ENCODE measurements at places on chromosomes 2 and 18.

DNA sequence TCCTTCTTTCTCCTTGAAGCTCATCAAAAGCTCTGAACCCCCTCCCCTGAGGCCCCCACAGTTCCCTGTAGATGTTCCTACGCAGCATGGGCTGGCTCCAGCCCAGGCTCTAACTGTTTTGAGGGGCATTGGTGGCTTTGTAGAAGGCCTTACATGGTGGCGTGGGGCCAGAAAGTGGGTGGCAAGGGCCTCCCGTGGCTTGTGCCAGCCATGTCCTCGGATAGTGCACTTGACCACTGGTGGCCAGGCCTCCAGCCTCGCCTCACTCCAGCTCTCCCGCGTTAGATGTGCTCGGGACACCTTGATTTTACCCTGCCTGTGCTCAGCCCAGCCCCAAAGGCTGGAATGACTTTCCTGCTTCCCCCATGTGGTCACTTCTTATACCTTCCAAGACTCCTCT is 92.9 kb downstream of the TWIST2 start:
- DNase-seq: no peak

- no peak for DNase-seq
Measured at GRCh38 chr2:162915858-162916257, 77.3 kb upstream of the KCNH7 start.

- no peak for DNase-seq
Measured at GRCh38 chr2:43088143-43089073, 138.0 kb downstream of the ZFP36L2 start.

DNA sequence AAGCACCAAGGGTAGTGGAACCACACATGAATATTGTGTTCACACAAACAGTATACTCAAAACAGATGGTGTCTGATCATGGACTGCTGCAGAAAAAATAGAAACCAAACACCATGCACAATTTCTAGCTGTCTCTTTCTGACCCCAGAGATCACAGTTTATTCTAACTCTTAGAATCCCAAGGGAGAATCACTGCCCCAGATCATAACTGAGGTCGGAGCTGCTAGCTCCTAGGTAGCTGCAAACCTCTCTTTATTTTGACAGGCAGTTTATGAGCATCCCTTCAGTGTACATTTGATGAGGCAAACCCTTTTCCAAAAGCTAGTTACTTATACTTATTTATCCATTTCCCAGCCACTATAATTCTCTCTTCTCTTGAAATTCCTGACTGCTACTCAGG is 439.1 kb upstream of the HNMT start:
- DNase-seq: no peak

DNA sequence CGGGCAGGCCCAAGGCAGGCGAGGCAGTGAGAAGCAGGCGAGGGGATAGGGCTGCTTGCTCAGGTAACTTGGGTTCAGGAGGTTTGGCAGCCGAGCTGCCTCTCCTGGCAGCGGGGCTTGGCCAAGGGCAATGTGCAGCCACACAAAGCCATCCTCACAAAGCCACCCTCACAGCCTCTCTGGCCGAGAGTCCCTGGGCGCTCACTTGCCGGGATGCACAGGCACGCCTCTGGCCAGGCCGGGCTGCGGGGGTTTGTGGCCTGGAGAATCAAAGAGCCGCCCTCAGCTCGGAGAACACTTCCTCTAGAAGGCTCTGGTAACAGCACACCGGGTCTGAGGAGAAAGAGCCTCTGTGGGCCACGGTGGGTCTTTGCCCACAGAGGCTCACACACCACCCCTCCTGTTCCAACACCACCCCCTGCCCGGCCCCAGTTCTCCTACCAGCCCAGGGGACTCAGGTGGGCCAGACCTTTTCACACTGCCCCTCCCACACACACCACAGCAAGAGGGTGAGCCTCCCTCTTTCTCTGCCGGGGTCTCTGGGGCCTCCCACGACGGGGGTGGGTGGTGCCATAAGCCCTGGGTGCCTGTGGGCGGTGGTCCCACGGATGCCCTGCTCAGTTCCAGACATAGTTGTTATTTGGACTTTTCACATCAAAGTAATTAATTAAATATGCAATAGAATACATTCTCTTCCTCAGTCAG is 186.9 kb downstream of the ZFP36L2 start:
- no peak for DNase-seq

GRCh38 chr2:215262741-215263362 is 49.0 kb upstream of the ATIC start:
- DNase-seq: no peak

DNA sequence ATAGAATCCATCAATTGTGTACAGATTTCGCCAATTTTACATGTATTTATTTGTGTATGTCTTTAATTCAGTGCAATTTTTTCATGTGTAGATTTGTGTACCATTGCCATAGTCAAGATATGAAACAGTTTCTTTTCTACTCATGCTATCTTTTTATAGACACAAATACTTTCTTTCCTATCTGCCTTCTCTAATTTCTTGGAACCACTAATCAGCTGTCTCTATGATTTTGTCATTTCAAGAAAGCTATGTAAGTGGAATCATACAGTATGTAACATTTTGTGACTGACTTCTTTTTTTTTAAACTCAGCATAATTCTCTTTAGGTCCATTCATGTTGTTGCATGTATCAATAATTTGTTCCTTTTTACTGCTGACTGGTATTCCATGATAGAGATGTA is 33.3 kb downstream of the KIAA1328 start:
- no peak for DNase-seq

GRCh38 chr2:152648336-152648735 is 68.9 kb downstream of the PRPF40A start:
- no peak for DNase-seq

GRCh38 chr2:28030600-28030999 is 140.1 kb downstream of the BABAM2 start:
- no peak for DNase-seq

DNA sequence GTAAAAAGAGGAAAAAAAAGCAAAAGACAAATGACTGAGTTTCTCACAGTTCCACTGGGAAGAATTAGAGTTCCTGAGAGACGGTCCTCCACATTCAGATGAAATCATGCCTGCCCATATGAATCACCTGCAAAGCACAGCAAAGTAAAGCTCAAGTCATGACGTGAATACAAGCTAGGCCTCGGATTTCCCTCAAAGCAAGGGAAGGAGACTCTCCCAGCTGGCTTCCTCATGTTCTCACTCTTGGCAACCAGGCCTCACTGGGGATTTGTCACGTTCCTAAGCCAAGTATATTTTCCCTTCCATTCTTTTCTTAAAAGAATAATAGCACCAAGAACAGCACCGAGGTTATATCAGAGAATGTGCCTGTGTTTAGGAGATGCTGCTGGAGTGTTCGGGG is 47.0 kb downstream of the CYP27C1 start:
- no peak for DNase-seq

GRCh38 chr2:151049746-151050145 is 211.9 kb downstream of the RBM43 start:
- no peak for DNase-seq

- DNase-seq: no peak
Measured at GRCh38 chr2:136022396-136023146, 37.1 kb upstream of the DARS1 start.

DNA sequence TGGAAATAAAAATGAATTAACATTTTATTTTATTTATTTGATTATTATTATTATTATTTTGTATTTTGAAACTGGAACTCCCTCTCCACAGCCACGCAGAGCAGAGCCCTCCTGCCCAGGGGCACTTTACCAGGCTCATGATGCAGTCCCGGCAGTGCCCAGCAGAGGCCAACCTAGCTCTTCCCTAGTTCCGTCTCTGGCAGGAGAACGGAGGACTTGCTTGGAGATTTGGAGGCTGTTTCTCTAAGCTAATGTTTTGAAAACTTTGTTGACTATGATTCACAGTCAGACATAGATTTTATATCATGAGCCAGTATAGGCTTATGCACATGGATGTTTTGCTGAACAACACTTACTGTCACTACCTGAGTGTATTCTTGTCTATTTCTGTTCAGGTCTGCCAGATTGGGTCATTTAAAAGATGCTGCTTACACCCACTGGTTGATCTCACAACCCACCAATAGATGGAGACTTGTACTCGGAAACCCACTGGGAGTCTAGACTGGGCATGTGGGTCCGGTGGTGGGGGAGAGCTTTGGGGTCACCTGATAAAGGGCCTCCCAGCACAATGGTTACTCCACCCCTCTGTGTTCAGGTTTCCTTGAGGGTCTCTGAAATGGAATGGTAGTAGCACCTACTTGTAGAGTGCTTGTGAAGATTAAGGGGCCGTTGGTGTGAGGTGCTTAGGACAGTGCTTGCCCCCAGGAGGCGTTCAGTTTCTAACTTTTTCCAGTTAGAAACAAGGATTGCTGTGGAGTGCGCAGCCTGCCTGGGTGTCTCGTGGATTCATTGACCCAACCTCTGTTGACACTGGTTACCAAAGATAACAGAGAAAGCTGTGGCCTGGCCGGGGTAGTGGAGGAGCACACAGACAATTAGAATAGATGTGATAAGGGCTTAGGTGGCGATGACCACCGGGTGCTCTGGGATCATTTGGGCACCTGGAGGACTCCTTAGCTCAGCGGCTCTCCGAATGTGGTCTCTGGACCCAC is 177.3 kb downstream of the HAUS1 start:
- DNase-seq: peak; percentile 22

- no peak for DNase-seq
Measured at GRCh38 chr2:54073796-54074195, 41.6 kb upstream of the ACYP2 start.

Measured in stimulated activated CD4-positive, alpha-beta T cell treated with anti-CD3 and anti-CD28 coated beads, Interleukin-15, amount 100 ng/mL, for 1 hour (primary cell).